ENCODE measurements at places on chromosomes 4 and X. TPM values are rescaled to one million over a fixed set of nuclear protein-coding genes. Genes with fewer than 3 reads are reported as not detected.

GRCh38 chr4:92969650-92970379 is 666.0 kb downstream of the GRID2 start:
- DNase-seq, result peak; percentile 89

DNA sequence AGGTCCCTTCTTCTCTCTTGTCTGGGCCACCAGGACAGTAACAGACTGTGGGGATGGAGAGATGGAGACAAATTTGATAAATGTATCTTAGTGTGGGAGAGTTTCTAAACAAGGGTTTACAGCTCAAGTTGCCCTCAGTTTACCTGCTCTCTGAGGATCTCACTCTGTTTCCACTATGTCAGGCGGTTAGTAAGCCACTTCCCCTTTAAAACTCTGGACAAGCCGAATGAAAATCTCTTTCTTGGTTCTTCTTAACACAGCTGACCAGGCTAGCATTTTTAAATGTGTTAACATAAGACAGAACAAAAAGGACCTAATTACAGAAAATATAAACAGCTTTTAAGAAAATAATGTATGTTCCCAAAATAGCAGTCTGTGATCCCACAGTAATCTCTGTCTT is 2.9 kb upstream of the SCARB2 start:
- DNase-seq, result no peak

Gene IL21
- not detected for total RNA-seq

Gene TBC1D9
- total RNA-seq, result 14.4 TPM

GRCh38 chrX:85622635-85623034 is 243.2 kb upstream of the POF1B start:
- DNase-seq, result no peak

Gene ARSD
- 11.7 TPM for total RNA-seq

Data from GM23248 (cell line).